Motor neuron (in vitro differentiated cells): ENCODE measurements at places on chromosomes 4 and X. TPM values are rescaled to one million over a fixed set of nuclear protein-coding genes. Genes with fewer than 3 reads are reported as not detected.

Gene XIAP
- total RNA-seq, result 25.0 and 27.4 TPM in 2 replicates

Gene TLR2
- total RNA-seq, result 0.27 and 0.41 TPM in 2 replicates

Gene GEMIN8
- 8.1 and 9.4 TPM in 2 replicates for total RNA-seq

Gene H2BW2
- not detected in 2 replicates for total RNA-seq

Gene GLOD5
- total RNA-seq, result not detected in 2 replicates

DNA sequence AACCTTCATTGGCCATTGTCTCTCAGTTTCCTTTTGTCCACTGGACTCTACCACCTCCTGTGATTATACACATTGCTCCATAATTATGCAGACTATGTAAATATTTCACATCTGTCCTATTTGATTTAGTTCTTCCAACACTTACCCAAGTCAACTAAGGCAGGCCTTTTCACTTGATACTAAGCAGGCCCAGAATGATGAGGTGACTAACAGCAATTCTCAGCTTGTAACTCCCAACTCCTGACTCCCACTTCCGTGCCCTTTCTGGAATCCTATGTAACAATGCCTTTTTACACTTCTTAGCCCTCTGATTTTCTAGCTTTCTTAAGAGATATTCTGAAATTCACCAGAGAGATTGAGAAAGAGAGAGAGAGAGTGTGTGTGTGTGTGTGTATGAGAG is 6.6 kb downstream of the PAK3 start:
- ATAC-seq, result no peak

- ATAC-seq, result no peak
Measured at GRCh38 chr4:181698221-181698620, 545.0 kb upstream of the TENM3 start.

GRCh38 chr4:88522702-88523324 is 763 bp downstream of the PYURF start:
- ATAC-seq, result peak; percentile 4

GRCh38 chrX:68895778-68896177 is 67.0 kb downstream of the EFNB1 start:
- ATAC-seq, result no peak

DNA sequence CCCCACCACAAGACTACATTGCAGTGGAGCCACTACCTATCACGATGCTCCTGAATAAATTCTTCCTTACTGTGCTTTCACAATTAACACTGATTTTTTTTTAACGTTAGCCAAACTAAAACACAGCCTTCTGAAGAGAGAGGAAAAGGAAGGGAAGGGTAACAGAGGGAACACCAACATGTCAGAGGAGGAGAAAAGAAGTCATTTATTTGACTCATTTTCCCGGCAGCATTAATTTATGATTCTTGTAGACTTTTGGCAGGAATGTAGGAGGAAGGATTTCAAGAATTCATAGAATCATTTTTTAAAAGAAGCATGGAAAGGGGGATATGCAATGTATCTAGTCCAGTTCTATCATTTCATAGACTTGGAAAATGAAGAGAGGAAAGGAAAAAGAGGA is 74.3 kb upstream of the IQCM start:
- ATAC-seq, result no peak

GRCh38 chr4:63460075-63460474 is 949.2 kb downstream of the TECRL start:
- no peak for ATAC-seq

DNA sequence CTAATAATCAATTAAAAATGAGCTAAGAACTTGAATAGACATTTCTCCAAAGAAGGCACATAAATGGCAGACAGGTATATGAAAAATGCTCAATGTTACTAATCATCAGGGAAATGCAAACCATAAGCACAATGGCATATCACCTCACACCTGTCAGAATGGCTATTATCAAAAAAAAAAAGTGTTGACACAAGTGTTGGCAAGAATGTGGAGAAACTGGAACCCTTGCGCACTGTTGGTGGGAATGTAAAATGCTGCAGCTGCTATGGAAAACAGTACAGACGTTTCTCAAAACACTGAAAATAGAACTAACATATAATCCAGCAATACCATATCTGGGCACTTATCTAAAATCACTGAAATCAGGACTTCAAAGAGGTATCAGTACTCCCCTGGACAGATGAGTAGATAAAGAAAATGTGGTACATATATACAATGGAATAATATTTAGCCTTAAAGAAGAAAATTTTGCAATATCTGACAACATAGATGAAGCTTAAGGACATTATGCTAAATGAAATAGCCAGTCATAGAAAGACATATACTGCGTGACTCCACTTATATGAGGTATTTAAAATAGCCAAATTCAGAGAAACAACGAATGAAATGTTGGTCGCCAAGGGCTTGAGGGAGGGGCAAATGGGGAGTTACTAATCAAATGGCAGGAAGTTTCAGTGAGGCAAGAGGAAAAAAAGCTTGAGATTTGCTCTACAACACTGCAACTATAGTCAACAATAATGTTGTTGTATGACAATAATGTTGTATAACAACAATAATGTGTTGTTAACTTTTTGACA is 175.5 kb downstream of the WDFY3 start:
- no peak for ATAC-seq

DNA sequence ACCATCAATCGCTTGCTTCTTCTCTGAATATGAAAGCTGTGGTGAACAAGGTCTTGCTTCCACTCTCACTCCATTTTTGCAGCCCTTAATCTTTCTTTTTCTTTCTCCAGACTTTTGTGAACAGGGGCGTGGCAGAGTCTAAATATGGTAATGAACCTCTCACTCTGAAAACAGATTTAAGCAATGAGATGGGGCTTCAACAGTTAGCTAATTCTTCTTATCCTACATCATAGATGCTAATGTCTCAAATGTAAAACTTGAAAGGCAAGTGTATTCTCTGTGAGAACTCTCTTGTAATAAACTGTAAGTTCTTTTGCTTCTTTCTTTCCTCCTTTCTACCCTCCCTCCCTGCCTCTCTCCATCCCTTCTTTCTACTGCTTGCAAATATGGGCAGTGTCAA is 106.5 kb upstream of the ANK2 start:
- peak; percentile 81 for ATAC-seq

DNA sequence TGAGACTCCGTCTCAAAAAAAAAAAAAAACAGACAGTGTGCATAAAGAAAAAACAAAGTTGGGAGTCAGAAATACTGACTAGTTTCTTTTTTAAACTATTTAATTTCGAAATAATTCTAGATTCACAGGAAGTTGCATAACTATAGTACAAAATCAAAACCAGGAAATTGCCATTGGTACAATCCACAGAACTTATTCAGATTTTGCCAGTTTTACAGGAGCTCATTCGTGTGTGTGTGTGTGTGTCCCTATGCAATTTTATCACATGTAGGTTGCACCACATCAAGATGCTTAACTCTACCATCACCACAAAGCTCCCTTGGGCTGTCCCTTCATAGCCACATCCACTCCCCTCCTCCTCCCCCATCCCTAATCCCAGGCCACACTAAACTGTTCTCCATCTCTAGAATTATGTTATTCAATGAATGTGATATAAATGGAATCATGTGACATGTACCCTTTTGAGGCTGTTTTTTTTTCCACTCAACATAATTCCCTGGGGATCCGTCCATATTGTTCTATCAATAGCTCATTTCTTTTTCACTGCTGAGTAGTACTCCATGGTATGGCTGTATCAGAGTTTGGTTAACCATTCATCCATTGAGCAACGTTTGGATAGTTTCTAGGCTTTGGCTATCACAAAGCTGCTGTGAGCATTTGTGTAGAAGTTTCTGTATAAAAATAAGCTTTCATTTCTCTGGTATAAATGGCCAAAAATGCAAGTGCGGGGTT is 16.3 kb upstream of the DDX3X start:
- no peak for ATAC-seq

DNA sequence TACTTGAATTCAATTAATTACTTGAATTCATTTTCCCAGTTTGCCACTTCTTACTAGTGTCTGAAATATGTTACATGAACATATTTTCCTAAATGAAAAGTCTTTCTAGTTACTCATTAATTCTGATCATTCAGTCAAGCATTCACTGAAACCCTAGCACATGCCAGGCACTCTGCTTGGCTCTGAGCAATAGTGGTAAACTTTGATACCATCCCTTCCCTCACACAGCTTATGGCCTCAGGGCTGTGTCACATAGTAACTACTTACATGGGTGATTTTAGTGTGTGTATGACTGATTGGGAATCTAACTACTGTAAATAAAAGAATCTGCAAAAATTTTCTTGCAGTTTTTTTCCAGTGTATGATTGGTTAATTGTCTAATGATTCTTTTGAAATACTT is 32.7 kb downstream of the METAP1 start:
- no peak for ATAC-seq

GRCh38 chr4:72701987-72702819 is 133.2 kb upstream of the ADAMTS3 start:
- peak; percentile 77 for ATAC-seq

- no peak for ATAC-seq
Measured at GRCh38 chr4:181204109-181204508, 1039.1 kb upstream of the TENM3 start.

DNA sequence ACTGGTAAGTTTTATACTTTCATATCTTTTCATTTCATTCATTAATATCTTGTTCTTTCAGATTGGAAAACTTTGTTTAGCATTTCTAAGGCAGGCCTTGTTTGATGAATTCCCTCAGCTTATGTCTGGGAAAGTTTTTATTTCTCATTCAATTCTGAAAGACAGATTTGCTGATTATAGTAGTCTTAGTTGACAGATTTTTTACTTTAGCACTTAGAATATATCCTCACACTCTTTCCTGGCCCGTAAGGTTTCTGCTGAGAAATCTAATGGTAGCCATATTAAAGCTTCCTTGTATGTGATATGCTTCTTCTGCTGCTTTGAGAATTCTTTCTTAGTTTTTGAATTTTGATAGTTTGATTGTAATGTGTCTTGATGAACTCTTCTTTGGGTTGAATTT is 296.6 kb downstream of the CHIC1 start:
- no peak for ATAC-seq

DNA sequence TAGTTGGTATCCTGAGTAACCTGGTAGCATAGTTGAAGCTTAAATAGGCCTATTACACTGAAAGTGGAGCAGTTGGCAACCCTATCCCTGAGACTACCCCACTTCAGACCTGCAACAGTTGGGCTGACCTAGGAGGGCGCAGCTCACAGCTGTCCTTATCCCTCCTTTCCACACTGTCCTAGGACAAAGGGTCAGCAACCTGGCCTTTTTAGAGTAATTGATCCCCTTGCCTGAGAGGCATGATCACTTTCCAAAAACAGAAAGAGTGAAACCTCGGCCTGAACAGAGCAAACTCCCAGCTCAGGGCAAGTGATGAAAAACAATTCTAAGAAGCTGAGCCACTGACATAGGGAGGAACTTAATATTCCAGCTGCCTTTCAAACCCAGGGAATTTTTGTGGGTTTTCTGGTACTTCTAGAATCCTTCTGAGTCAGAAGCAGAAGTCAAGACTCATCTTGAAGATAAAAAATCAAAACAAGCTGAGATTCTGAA is 94.9 kb upstream of the MYOZ2 start:
- no peak for ATAC-seq

GRCh38 chr4:110137829-110138228 is 60.6 kb downstream of the ELOVL6 start:
- no peak for ATAC-seq

DNA sequence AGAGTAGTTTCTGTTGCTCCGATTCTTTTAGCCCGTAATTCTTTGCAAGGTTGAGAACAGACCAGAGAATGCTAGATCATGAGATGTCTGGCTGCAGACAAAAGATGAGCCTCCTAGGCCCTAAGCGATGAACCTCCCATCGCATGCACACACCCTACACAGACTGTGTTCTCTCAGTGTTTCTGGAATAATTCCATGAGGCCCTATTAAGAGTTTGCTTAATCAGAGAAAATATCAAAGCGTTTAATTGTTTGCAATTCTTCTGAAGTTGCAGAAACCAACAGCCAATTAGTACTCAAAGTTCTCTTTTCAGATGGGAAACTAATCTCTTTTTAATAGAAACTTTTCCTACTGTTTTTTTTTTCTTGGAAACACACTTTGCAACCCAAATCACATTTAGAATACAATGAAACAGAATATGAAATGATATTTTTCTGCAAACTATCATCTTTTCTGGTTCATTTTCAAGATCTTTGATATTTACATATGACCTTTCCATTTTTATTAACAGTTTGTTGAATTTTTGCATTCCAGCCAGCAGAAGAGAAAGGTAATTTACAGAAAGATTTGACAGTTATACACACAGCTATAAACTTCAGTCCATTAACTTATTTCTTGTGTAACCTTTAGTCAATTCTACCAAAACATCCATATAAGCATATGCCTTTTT is 1525.6 kb downstream of the ARAP2 start:
- no peak for ATAC-seq

DNA sequence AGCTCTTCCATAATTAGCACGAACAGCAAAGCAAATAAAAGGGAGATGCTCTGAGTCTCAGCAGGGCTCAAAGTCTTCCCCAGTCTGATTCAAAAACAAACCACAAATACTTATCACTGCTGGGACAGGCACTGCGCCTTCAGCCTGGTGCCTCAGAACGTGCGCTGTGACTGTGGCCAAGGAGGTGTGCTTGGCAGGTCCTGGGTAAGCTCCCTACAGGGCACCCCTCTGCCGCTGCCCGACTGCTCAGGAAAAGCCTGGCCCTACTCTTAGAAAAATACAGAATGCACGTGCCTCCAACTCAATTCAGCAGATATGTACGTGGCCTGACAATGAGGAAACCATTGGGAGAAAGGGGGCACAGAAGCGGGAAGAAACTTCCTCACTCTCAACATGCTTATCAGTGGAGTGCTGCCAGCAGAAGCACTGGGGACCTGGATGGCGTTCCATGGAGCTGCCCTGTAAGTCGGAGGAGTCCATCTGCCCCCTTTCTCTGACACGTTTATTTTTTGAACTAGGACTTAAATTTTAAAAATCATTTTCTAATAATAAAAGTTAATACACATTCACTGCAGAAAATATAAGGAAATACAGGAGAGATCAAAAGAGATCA is 86.8 kb downstream of the GATB start:
- ATAC-seq, result no peak

GRCh38 chr4:153834901-153835300 is 46.0 kb upstream of the SFRP2 start:
- peak; percentile 96 for ATAC-seq

DNA sequence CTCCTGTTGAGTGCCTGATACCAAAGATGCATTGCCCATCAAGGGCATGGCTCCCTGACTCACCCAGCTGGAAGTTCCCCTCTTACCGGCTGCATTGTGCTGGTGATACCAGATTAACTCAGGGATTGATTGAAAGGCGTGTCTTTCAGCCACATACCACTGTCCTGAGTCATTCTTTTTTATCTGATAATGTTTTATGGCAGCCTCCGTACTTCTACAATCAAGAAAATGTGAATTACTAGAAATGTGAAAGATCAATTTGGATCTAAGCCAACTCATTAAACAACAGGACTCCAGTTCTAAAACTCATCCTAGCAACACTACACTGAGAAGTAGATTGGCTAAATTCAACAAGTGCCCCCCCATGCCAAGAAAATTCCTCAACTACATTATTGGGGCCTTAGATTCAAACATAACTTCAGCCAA is 40.0 kb downstream of the TXK start:
- ATAC-seq, result peak; percentile 89

GRCh38 chrX:46463682-46464081 is 81.5 kb downstream of the ZNF674 start:
- no peak for ATAC-seq

DNA sequence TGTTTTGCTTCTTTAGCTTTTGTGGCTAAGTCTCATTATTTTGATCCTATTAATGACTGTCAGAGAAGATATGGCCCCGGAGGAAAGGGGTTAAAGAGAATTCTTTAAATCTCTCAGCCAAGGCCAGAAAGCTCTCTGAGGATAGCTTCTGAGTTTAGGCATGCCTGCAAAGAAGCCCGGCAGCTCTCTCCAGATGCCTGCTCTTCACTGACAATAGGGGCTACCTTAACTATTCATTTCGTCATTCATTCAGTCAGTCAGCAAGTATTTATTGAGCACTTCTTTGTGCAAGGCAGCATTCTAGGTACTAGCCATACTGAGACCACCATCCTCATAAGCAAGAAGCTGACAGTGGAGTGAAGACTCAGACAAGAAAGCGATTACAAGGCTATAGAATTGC is 34.0 kb upstream of the BMP15 start:
- no peak for ATAC-seq
